ENCODE measurements at places on chromosomes 12 and 14. TPM values are rescaled to one million over a fixed set of nuclear protein-coding genes. Genes with fewer than 3 reads are reported as not detected.

- H3K36me3 ChIP-seq, result no peaks in the 10 kb centered on the region
- H3K27ac ChIP-seq, result peak overlapping the region; percentile 61
- no peak overlapping the region for H3K4me3 ChIP-seq
- no peak for DNase-seq
- no peaks in the 10 kb centered on the region for H3K27me3 ChIP-seq
These were observed 30.9 kb upstream of the IRF2BPL start for GRCh38 chr14:77059276-77059915.

GRCh38 chr12:45388545-45388944 lies 172.7 kb downstream of the ANO6 start:
- DNase-seq, result no peak
- H3K27me3 ChIP-seq, result no peaks in the 10 kb centered on the region
- H3K36me3 ChIP-seq, result no peaks in the 10 kb centered on the region

Gene SYNDIG1L
- not detected for total RNA-seq

Gene DPY19L2
- 0.27 TPM for total RNA-seq

- peaks cover 12% of the 10 kb centered on the region for H3K4me1 ChIP-seq
- no peaks in the 10 kb centered on the region for H3K36me3 ChIP-seq
- no peak overlapping the region for H3K27ac ChIP-seq
These were observed 1.7 kb downstream of the ARHGAP9 start for GRCh38 chr12:57477710-57478681.

DNA sequence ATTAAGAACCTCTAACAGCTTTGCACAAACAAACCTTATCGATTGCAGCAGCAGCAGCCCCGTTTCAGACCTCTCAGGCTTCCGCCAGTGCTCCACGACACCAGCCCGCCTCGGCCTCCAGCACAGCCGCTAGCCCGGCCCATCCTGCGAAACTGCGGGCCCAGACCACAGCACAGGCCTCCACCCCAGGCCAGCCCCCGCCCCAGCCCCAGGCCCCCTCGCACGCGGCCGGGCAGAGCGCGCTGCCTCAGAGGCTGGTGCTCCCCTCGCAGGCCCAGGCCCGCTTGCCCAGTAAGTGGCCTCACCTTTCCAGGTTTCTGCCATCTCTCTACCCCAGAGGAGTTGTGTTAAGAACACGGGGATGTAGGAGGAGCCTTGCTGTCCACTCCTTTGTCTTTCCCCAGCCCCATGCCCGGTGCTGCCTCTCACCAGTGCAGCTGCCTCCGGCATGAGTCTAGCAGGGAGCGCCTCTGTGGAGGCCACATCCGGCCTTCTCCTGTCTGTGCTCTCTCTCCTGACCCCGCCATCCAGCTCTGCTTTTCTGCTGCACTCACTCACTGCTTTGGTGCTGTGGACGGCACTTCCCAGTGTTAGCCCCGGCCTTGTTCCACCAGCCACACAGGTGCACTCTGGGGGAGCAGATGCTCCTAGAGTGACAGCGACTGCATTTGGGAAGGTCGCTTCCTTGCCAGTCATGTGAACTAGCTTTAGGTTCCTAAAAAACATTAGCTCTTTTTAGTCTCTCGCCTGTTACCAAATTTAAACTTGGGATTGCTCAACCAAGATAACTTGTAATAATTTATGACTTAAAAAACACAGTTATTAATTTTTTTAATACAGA lies 71.5 kb downstream of the EP400 start:
- DNase-seq, result no peak
- H3K4me3 ChIP-seq, result no peak overlapping the region
- H3K4me1 ChIP-seq, result no peaks in the 10 kb centered on the region
- no peaks in the 10 kb centered on the region for H3K27me3 ChIP-seq
- peaks cover 74% of the 10 kb centered on the region for H3K36me3 ChIP-seq

Gene MYF6
- 673 TPM for total RNA-seq

DNA sequence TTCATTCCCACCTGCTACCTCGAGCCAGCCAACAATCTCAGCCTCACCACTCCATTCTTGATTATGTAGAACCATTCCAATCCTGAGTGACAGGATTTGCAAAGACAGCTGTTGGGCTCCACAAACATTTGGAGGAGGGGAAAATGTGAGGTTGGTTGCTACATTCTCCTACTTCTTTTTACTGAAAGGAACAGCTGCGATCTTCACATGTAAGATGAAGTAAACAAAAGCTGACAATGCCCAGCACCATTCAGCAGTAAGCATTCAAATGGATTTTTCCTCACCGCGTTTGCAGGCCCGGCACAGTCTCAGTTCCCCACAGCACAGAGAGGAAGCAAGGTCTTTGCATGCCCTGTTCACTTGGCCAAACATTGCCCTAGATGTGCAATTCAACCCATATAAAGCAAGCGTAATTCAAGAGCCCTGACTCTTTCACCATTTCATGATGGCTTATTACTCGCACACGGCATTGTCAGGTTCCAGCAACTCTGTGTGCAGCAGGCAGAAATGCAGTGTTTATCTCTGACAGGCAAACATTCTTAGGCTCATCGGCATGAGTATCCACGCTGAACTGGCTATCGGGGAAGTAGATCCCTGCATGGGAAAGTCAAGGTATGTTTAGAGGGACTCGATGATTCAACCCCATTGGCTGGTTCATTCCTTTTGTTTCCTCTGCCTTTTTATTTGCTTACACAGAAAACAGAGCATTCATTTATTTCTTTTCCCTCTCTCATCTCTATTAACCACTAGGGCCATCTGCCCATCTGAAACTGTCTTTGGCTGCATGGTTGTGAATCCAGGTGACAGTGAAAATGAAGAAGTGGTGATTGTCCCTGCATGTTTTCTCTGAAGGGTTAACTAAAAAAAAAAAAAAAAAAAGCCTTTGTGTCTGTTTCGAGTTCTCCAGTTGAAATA lies 236.1 kb upstream of the PLEKHG7 start:
- H3K27me3 ChIP-seq, result no peaks in the 10 kb centered on the region
- peak overlapping the region; percentile 16 for H3K4me3 ChIP-seq
- DNase-seq, result peak; percentile 61
- peak overlapping the region; percentile 68 for H3K27ac ChIP-seq

Gene CABP1
- total RNA-seq, result 0.52 TPM

DNA sequence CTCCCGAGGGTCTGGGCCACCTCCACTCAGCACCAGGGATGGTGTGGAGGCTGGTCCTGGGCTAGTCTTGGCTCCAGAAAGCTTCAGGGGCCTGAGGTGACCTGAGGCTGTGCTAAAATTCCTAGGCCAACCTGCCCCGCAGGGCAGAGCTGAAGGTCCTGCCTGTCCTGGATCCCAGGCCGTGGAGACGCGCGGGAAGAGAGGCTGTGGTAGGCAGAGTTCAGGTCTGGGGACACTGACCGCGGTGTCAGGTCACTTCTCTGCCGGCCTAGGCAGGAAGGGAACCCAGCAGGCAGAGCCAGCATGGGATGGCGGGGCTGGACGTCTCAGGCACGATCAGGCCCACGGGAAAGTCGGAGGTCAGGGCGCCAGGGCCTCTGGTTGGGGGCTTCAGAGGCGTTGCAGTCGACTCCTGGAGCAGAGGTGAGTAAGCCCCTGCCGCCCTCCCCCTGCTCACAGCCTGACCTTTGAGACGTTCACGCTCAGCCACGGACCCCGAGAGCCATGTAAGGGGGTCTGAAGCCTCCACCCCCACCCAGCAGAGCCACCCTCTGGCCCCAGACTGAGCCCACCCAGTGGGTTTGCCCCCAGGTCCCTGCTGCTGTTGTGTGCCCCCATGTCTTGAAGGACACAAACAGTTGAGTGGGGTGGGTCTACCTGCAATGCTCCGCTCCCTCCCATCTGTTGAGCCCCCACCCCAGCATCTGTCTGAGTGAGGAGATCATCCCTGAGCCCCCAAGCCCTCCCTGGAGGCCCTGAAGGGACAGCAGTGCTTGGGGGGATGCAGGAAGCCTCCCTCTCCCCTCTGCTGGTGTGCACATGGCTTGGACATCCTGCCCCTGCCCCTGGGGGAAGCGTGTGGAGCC lies 142.7 kb downstream of the KIF26A start:
- H3K4me1 ChIP-seq, result no peaks in the 10 kb centered on the region
- no peak overlapping the region for H3K27ac ChIP-seq
- no peaks in the 10 kb centered on the region for H3K36me3 ChIP-seq
- no peak for DNase-seq
- no peak overlapping the region for H3K4me3 ChIP-seq

DNA sequence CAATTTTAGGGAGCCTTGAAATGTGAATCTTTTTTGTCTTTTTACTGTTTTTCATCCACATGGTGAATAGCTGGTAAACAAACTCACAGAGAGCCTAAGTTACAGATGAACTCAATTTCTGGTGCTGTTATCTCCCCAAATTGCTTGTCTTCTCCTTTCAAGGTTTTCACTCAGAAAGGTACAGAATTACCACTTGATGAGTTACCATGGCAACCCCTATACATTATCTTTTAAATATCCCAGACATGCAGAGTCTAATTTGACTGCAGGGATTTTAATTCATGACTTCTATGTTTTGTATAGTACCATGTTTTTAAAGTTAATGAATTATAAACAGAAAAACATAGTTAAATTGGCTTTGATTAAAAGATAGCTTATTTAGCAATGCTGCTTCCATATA lies 203.7 kb downstream of the PELI2 start:
- no peaks in the 10 kb centered on the region for H3K27me3 ChIP-seq
- DNase-seq, result no peak
- no peak overlapping the region for H3K27ac ChIP-seq
- no peaks in the 10 kb centered on the region for H3K36me3 ChIP-seq
- no peak overlapping the region for H3K4me3 ChIP-seq
- H3K4me1 ChIP-seq, result no peaks in the 10 kb centered on the region

- H3K27ac ChIP-seq, result no peak overlapping the region
- H3K36me3 ChIP-seq, result no peaks in the 10 kb centered on the region
- DNase-seq, result no peak
- H3K4me3 ChIP-seq, result no peak overlapping the region
- peaks cover 31% of the 10 kb centered on the region for H3K27me3 ChIP-seq
These were observed 4.4 kb upstream of the KCNA1 start for GRCh38 chr12:4905316-4905715.

Gene MLEC
- 89.4 TPM for total RNA-seq

GRCh38 chr14:23478109-23478759 lies 8.7 kb downstream of the NGDN start:
- H3K27me3 ChIP-seq, result no peaks in the 10 kb centered on the region
- H3K36me3 ChIP-seq, result peaks cover 58% of the 10 kb centered on the region
- no peak overlapping the region for H3K4me3 ChIP-seq
- H3K27ac ChIP-seq, result no peak overlapping the region
- no peaks in the 10 kb centered on the region for H3K4me1 ChIP-seq

GRCh38 chr12:109423392-109423791 lies 53.7 kb downstream of the KCTD10 start:
- no peaks in the 10 kb centered on the region for H3K36me3 ChIP-seq
- no peak overlapping the region for H3K4me3 ChIP-seq
- no peaks in the 10 kb centered on the region for H3K4me1 ChIP-seq
- H3K27me3 ChIP-seq, result no peaks in the 10 kb centered on the region
- no peak overlapping the region for H3K27ac ChIP-seq

Gene KRT72
- total RNA-seq, result not detected

Gene MRPL42
- total RNA-seq, result 37.2 TPM

Gene C12orf60
- 0.33 TPM for total RNA-seq

DNA sequence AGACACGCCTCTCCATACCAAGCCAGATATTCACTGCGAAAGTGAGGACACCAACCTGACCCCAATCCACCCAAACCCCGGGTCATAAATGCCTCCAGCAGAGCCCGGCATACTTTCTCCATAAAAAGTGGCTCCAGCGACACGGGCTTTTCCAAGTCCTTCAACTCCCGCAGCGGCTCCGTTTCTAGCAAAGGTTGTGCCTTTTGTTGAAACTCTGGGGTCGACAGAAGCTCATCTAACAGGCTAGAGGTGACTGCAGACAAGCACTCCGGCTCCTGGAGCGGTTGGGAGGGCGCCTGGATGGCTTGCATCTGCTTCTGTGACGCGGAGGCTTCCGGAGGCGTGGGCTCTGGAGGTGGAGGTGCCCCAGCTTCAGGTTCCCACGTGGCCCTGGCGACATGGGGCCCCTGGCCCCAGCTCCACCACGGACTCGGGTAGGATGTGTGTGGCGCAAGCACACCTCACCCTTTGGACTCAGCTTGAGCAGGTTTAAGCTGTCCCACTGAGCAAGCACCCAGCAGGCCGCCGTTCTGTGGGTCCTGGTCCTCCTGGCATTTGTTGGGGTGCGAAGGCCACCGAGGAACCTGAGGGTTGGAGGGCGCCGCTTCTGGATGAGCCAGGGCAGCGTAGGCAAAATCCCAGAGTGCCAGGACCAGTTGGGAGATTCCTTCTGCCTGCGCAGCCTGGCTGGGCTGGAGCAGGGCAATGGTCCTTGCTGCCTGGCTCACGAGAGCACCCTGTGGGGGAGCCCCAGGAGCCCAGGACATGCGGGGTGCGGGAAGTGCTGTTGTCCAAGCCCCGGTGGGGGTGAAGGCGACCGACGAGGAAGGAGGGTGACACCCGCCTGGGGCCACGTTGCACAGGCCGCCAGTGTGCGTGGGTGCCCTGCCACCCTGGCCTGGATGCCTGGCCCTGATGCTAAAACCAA lies 186.3 kb downstream of the ALG10 start:
- no peaks in the 10 kb centered on the region for H3K36me3 ChIP-seq
- no peaks in the 10 kb centered on the region for H3K4me1 ChIP-seq
- H3K27ac ChIP-seq, result no peak overlapping the region
- H3K4me3 ChIP-seq, result no peak overlapping the region

GRCh38 chr14:61525293-61526011 lies 169.9 kb upstream of the HIF1A start:
- DNase-seq, result peak; percentile 71
- H3K36me3 ChIP-seq, result no peaks in the 10 kb centered on the region
- H3K4me3 ChIP-seq, result no peak overlapping the region
- H3K27ac ChIP-seq, result peak overlapping the region; percentile 66

DNA sequence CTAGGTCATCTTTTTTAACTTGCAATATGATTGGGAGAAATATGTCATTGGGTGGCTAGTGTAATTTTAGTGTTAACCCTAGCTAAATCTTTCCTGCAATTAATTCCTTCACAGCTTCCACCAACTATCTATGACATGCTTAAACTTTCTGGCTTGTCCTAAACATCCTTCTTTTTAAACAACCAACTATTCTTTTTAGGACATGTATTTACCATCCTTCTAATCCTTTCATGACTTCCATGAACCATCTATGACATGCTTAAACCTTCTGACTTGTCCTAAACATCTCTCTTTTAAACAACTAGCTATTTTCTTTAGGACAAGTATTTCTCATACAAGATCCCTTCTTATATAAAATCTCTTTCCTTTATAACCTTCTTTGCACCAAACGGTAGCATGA lies 179.6 kb upstream of the PDZRN4 start:
- H3K36me3 ChIP-seq, result no peaks in the 10 kb centered on the region
- H3K4me3 ChIP-seq, result no peak overlapping the region
- H3K4me1 ChIP-seq, result no peaks in the 10 kb centered on the region

Gene SELPLG
- 0.19 TPM for total RNA-seq

- no peak overlapping the region for H3K4me3 ChIP-seq
- H3K4me1 ChIP-seq, result no peaks in the 10 kb centered on the region
- no peak overlapping the region for H3K27ac ChIP-seq
- no peaks in the 10 kb centered on the region for H3K36me3 ChIP-seq
These were observed 40.5 kb upstream of the PTCSC3 start for GRCh38 chr14:36217027-36217426.

GRCh38 chr12:117165342-117165741 lies 24.9 kb downstream of the FBXO21 start:
- no peaks in the 10 kb centered on the region for H3K27me3 ChIP-seq
- H3K4me1 ChIP-seq, result no peaks in the 10 kb centered on the region
- peaks cover 3% of the 10 kb centered on the region for H3K36me3 ChIP-seq
- no peak for DNase-seq

Gene C14orf39
- 1.9 TPM for total RNA-seq

Gene GPR84
- 0.49 TPM for total RNA-seq

GRCh38 chr12:116358536-116358892 lies 81.0 kb upstream of the MED13L start:
- H3K4me3 ChIP-seq, result no peak overlapping the region
- H3K27me3 ChIP-seq, result no peaks in the 10 kb centered on the region
